AML-193 (cell line): ENCODE measurements at places on chromosomes 7 and 10.

DNA sequence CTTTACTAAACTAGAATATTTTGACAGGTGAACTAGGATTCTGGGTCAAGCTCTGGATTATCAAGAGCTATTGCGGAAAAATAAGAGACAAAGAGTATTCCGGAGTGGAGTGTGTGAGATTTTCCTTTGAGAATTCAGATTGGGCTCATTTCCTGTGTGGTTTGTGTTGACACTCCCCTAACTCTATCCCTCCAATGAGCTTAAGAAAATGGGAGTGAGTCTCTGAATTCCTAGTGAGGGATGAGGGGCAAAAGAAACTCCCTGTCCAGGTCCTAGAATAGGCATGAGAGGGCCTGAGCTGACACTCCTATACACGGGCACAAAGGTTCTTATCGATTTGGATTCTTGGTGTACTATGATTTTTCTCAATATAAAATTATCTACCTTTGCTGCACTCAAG lies 10.2 kb downstream of the KLF14 start:
- DNase-seq = no peak

DNA sequence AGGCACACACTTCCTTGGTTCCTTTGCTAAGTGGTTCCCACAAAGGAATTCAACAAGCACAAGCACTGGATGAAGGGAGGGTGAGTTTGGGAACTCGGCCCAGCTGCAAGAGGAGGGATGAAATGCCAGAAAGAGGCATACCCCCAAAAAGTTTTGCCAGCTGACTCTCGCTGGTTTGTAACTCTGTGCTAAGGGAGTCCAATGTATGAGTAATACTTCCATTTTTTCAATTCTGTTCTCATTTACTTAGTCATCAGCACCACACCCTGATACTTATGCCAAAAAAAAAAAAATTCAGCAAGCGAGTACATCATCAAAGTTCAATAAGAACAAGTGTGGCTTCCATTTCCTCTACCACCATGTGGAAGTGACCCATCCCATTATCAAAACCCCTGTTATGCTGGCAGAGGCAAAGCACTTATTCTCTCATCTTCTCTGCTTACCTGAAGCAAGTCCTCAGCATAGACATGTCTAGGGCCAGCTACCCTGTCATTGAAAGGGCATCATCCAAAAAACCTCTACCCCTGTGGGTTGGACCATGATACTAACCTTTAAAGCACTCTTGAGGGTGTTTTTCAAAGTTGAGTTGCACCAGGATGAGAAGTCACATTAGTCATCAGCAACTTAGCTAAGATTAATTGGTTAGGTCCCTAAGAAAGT lies 6.9 kb upstream of the HYCC1 start:
- no peak for DNase-seq

DNA sequence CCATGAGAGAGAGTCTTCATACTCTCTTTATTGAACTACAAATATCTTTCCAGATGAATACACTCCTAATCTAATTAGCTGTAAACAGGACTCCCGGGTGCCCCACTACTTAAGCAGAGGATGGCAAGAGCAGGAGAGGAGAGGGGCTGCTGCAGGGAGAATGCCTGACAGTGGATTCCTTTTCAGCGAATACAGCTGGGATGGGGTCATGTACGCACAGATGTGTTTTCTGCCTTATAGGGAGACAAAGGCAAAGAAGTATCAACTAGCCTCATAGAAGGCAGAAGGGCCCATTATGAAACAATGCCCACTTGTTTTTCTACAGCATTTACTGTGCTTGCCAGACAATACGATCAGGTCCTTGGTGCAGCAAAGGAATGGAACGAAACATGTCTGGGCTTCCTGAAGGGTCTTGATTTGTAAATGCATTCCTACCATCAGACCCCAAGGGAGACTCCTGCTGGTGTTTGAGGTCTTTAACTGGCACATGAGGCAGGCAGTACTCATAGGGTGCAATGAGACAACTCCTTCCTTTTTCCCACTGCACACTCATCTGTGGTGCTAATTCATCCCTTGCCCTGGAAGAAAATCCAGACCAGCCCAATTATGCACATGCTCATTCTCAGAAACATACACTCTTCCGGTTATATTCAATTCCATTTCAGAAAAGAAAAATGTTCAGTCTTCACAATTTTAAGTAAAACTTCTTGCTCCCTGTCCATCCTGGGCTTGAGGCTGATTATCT lies 117.1 kb downstream of the AOAH start:
- no peak for DNase-seq

GRCh38 chr7:42103456-42103855 lies 133.6 kb downstream of the GLI3 start:
- no peak for DNase-seq

- no peak for DNase-seq
Measured at GRCh38 chr7:139648391-139648861, 124.9 kb downstream of the CLEC2L start.

DNA sequence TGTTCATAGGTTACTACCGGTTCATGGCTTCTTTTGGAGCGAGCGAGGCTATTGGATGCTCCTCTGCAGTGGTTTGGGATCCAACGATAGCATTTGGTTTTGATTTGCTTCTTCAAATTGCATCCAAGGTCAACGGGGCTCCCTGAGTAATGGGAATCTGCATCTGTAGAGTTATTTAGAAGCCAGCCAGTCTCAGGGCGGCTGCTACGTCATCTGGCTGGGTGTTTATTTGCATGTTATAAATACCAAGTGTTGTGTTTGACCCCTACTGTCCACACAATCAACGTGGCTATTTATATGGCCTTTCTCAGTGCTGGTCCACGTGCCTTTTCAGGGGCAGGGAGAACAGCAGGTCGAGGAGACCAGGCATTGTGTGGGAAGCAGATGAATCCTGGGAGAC lies 137.7 kb downstream of the PRPF18 start:
- DNase-seq = no peak

DNA sequence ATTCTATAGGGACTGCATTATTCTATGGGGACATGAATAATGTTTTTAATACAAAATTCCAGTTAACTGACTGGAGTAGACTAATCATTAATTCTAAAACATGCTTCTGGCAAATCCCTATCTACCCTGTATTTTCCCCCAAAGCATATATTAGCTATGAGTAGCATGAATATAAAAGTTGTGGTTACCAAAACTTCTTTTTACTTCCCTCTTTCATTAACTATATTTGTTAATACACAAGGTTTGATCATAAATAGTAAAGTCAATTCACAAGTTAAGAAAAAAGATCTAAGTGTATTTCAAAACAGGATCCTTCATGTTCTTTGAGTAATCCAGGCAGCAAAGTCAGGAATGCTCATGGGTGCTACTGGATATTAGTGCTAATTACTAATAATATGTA lies 2.9 kb upstream of the RALA start:
- DNase-seq = no peak

GRCh38 chr10:17736223-17736622 lies 15.8 kb upstream of the TMEM236 start:
- no peak for DNase-seq

- DNase-seq = no peak
Measured at GRCh38 chr7:29809533-29810155, 3.3 kb downstream of the WIPF3 start.

DNA sequence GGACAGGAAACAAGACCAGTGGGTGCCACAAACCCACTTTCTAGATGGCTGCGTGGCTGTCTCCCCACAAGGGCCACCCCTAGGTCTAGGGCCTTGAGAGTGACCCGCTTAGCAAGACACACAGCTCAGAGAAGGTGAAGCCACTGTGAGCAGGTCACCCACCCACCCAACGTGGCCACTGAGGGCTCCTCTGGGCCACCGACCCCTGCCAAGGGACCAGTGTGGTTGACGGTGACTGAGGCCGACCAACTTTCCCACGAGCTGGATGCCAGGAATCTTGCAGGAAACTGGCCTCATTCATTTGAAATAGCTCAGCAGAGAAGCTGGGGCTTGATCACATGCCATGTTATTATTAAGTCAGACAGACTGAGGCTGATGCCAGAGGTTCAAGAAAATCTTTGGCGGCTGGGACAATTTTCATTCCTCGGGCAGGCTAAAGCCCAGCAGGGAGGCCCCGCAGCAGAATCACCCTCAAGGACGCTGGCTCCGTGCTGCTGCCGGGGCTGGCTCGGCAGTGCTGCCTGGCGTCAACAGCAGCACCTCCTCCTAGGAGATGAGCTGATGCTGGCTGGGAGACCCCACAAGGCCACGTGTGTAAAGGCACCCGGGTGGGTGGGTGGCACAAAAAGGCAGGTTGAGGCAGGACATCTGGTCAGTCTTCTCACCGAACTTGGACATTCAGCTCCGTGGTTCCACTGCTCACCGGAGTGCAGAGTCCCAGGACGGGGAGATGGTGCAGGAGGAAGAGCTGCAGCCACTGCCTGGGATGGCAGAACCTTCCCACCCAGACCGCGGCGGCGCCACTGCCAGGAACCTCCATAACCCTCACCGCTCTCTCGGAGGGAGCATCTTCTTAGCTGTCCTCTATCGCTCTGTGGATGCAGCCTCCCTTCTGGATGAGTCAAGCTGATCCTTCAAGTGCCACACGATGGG lies 57.8 kb downstream of the ZRANB1 start:
- no peak for DNase-seq

DNA sequence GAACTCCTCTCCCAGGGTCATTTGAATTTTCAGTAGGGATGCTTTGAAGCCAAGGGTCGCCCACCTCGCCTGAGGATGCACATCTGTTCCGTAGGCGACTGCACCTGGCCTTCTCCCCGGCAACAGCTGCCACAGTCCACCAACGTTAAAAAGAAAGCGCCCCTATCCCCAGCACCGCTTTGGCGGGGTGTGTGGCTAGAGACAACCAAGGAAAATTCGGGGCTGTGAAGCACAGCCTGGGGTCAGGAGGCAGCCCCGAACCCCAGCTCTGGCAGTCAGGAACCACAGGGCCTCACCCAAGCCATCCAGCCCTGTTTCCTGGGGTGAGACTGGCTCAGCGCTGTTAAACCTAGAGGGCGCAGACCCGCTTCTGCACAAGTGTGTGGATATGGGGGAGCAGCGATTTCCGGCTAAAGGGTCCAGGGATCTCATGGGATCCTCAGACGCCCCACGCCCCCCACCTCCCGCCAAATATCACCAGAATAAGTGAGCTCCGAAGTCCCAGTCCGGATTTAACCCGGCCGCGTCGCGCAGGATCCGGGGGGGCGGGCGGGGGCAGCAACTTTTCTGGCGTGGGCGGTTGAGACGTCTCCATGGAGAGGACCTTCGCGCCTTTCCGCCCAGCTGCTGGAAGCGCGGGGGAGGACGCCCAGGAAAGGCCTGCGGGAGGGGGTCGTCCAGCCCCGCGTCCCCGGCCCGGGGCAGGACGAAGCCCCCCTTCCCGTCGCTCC lies 822 bp downstream of the ZC3HAV1L start:
- DNase-seq = peak; percentile 13

- DNase-seq = no peak
Measured at GRCh38 chr10:49552277-49552676, 13.4 kb upstream of the ERCC6 start.

GRCh38 chr7:51774178-51774577 lies 457.6 kb upstream of the COBL start:
- no peak for DNase-seq

- DNase-seq = no peak
Measured at GRCh38 chr7:2612445-2613097, 19.2 kb upstream of the TTYH3 start.

DNA sequence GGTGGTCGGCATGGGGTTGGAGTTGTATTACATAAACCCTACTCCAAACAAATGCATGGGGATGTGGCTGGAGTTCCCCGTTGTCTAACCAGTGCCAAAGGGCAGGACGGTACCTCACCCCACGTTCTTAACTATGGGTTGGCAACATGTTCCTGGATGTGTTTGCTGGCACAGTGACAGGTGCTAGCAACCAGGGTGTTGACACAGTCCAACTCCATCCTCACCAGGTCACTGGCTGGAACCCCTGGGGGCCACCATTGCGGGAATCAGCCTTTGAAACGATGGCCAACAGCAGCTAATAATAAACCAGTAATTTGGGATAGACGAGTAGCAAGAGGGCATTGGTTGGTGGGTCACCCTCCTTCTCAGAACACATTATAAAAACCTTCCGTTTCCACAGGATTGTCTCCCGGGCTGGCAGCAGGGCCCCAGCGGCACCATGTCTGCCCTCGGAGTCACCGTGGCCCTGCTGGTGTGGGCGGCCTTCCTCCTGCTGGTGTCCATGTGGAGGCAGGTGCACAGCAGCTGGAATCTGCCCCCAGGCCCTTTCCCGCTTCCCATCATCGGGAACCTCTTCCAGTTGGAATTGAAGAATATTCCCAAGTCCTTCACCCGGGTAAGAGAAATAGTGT lies at the start of gene CYP2E1:
Gene CYP2E1 (plus strand): TSS at position 407 of the 632 bp plus-strand sequence. CDS start 33 bp downstream, at position 440.
- no peak for DNase-seq

- peak; percentile 10 for DNase-seq
Measured at GRCh38 chr7:21365866-21366624, 61.8 kb upstream of the SP4 start.

- DNase-seq = no peak
Measured at GRCh38 chr10:91022924-91023699, 102.2 kb upstream of the ANKRD1 start.

DNA sequence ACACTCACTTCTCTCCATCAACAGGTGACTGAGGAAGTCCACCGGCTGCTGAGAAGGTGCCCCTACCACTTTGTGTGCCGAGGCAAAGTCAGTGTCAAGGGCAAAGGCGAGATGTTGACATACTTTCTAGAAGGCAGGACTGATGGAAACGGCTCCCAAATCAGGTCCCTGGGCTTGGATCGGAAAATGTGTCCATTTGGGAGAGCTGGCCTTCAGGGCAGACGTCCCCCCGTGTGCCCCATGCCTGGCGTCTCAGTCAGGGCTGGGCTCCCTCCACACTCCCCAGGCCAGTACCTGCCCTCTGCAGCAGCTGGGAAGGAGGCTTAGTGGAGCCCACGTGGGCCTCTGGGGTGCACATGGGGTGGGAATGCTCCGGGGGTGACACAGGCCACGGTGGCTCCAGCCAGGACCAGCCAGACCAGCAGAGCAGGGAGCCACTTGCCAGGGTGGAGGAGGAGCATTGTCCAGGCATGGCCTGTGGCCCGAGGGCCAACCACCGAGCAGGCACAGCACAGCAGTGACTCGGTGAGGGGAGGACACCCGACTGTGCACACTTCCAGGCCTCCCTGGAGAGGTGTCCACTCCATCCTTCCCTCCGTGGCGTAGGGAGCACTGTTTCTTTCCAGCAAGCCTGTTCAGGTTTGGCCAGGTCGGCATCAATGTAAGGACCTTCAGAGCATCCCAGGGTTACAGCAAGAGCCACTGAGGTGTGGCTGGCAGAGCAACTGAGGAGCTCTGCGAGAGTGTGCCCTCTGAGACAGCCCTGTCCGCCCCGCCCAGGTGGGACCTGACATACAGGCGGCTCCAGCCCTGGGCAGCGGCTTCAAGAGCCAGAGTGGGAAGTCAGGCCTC lies 139.7 kb downstream of the ADCY1 start:
- DNase-seq = no peak

- DNase-seq = no peak
Measured at GRCh38 chr10:78765726-78766335, 302.9 kb upstream of the ZMIZ1 start.

DNA sequence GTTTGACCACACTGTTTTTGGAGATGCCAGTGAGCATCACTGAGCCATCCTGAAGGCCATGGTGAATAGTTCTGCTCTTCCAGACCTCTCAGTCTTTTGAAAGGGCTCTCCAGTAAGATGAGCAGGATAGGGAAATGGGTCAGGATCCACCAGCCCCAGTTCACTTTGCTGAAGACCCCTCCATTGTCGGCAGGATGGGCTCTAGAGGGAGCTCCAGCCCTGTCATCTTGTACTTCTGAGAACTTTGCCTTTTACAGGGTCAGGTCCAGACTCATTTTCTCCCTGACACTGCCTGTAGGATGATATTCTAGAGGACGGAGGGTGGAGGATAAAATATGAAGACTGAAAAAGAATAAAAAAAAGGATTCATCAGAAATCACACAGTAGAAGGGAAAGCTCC lies 13.1 kb downstream of the LHFPL3 start:
- DNase-seq = no peak

- DNase-seq = no peak
Measured at GRCh38 chr7:113936982-113937381, 18.2 kb upstream of the PPP1R3A start.

GRCh38 chr10:25078658-25079431 lies 62.4 kb downstream of the THNSL1 start:
- no peak for DNase-seq
